ENCODE measurements at places on chromosomes 13 and 19. TPM values are rescaled to one million over a fixed set of nuclear protein-coding genes. Genes with fewer than 3 reads are reported as not detected.

The ZNF730 gene
- 15.2 TPM for total RNA-seq

The ZNF230 gene
- 9.9 TPM for total RNA-seq

The OVOL3 gene
- total RNA-seq: not detected

The DCLK1 gene
- total RNA-seq: 89.1 TPM

The INAFM1 gene
- total RNA-seq: 2.8 TPM

The ZNF154 gene
- 29.3 TPM for total RNA-seq

The ARL11 gene
- total RNA-seq: 0.69 TPM

The EDNRB gene
- total RNA-seq: 110 TPM

The GRIN2D gene
- 1.9 TPM for total RNA-seq

The DHDH gene
- total RNA-seq: 0.37 TPM

The CEACAM6 gene
- 2.2 TPM for total RNA-seq

The FCER2 gene
- 0.21 TPM for total RNA-seq

The ZNF813 gene
- total RNA-seq: 11.7 TPM

The GRK1 gene
- 0.05 TPM for total RNA-seq

The ALKBH7 gene
- total RNA-seq: 38.4 TPM

The ZNF527 gene
- 17.2 TPM for total RNA-seq

The GRIK5 gene
- 2.5 TPM for total RNA-seq

The PLK5 gene
- 0.37 TPM for total RNA-seq

The SERTM1 gene
- total RNA-seq: 1.7 TPM

The FCHO1 gene
- 1.4 TPM for total RNA-seq

The ZNF836 gene
- total RNA-seq: 27.8 TPM

The COL4A2 gene
- total RNA-seq: 465 TPM

The FGF22 gene
- not detected for total RNA-seq

The PROZ gene
- not detected for total RNA-seq

The SIGLEC12 gene
- total RNA-seq: 0.11 TPM

The OSCAR gene
- total RNA-seq: 0.21 TPM

The ERICH4 gene
- total RNA-seq: not detected

The RAB3A gene
- total RNA-seq: 4.7 TPM

The ZNF415 gene
- 21.9 TPM for total RNA-seq

The RGL3 gene
- total RNA-seq: 2.5 TPM

The ZNF90 gene
- 13.4 TPM for total RNA-seq

The SRRM5 gene
- not detected for total RNA-seq

The GARIN5A gene
- total RNA-seq: not detected

The CBY2 gene
- total RNA-seq: 0.21 TPM

The NOVA2 gene
- 1.2 TPM for total RNA-seq

The GJA3 gene
- 0.21 TPM for total RNA-seq
